ENCODE measurements at places on chromosomes 2 and 18.

DNA sequence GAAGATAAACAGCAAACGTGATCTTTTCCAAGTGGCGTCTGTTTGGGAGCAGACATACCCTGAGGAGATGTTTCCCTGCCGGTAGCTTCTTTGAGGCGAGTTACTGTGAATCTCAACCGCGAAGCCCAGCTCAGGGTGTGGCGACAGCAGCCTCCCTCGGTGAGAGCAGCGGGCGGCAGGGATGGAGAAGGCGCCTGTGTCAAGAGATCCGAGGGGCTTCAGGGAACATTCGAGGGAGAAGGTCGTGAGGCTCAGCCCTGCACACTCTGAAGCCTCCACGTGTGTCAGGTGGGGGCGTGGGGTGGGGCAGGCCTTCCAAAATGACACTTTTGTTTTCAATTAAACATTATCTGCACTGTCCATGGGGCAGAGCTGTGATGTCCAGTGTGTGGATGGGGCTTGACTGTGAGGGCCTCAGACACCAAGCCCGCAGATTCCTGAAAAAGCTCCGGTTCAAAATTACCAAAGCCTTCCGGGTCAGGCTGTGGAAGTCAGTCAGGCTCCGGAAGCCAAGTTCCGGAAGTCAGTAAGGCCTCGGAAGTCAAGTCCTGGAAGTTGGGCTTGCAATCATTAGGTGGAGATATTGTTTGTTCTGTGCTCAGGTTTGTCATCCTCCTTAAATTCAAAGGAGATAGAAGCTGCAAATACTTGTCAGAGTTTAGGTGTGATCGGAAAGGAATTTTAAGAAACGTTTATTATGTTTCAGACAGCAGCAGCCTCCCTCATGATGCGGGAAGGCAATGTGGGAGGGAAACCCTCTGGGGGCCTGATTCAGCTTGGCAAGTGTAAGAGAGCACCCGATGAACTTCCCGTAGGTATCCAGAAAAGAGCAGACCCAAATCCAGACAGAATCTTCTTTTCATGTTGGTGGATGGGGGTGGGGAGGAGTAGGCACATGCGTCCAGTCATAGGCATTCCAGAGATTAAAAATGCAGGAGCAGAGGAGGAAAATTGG lies 20.7 kb downstream of the SMIM21 start:
- no peak for DNase-seq

DNA sequence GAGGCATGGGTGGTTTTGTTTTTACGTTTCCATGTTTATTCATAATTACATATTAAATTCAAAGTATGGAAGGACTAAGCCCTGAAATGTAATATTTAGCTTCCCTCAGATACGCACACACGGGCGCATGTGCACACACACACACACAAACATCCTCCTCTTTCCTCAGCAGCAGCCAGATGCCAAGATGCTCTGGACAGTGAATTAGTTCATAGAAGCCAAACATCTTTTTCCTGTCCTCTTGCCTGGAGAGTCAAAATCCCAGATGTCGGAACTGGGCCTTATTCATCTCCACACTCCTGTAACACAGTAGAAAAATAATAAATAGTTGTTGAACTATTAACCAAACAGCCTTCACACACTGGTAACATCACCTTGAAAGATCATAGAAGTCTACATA lies 273.1 kb downstream of the SP3 start:
- DNase-seq: no peak

GRCh38 chr2:36626071-36626470 lies 28.1 kb upstream of the FEZ2 start:
- no peak for DNase-seq

DNA sequence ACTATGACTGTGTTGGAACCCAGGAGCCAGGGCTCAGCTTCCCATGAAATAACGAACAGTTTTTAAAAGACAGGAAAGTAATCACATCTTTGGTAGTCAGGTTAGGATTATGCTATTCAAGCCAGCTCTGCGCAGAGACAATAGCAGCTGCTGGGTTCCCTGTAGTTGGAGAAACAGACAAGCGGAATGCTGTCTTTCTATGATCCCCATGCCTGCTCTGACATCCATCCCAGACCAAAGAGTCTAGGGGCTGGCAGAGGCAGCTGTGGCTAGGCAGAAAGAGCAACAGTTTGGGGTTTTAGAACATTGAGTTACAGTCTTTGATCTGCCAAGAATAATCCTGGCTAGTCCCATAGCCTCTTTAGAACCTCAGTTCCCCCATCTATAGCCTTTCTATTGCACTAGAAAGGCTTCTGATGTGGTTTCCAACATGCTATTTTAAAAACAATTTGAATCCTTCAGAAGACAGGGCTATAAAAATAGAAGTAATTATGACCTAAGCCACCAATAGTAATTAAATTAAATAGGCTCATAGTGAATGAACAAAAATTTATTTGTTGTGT lies 146.8 kb downstream of the MTX2 start:
- DNase-seq: no peak

DNA sequence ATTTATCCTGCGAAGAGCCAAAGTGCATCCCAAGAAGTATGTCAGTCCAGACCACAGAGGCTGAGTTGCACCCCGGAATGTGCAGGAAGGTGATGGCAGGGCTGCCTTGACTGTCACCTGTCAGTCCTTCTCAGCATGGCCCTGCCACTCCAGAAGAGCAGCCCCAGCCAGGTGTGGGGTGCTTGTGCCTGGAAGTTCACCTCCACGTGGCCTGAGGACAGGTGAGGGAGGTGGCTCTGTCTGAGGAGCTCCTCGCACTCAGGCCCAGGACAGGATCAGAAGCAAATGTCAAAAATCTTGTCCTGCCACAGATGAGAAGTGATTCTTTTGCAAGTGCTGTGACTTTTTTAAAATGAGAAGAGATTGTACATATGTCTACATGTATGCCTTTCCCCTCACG lies 31.4 kb upstream of the B3GNT7 start:
- DNase-seq: no peak

DNA sequence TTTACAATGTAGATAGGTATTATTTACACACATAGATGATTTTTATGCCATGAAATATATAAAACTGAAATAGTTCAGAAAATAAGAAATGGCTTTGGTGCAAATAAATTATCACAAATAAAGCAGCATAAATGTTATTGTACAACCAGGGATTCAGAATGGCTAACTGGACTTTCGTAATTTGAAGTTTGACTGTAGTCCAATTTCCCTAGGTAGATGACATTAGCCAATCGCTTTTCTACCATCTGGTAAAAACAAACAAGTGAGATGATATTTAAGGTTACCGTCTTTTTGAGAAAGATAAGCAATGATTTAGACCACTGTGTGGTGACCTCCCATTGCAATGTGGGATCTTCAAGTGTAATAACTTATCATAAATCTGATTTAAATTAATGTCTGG lies 400.7 kb downstream of the LRRTM4 start:
- no peak for DNase-seq

DNA sequence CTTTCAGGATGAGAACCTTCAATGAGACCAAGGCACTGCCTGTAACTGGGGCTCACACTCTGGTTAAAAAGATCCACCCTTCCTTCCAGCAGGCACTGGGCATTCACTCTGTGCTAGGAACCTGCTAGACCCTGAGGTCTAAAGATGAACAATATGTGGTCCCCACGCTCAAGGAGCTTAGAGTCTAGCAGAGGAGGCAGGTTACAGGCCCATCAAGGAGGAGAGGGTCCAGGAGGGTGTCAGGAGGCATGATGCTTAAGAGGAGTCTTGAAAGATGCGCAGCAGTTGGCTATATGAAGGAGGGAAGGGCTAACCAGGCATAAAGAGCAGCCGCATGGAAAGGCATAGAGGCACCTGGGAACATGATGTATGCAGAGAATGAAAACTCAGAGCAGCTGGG lies 4.5 kb downstream of the ANKRD53 start:
- no peak for DNase-seq

DNA sequence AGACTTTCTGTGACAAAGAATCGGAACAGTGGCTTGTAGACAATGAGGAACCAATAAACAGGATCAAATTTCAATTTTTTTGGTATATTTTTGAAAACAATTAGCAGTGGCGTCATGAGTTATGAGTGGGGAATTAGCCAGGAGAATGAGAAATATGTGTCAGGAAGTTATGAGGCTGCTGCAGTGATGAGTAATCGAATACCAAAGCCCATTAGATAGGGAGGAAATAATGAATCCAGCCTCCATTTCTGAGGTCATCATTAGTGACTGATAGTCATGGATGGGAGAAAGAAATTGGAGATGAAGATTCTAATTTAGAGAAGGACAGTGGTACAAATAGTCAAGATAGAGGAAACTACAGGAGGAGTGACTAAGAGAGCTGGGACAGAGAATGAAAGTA lies 673.1 kb upstream of the VRK2 start:
- no peak for DNase-seq

DNA sequence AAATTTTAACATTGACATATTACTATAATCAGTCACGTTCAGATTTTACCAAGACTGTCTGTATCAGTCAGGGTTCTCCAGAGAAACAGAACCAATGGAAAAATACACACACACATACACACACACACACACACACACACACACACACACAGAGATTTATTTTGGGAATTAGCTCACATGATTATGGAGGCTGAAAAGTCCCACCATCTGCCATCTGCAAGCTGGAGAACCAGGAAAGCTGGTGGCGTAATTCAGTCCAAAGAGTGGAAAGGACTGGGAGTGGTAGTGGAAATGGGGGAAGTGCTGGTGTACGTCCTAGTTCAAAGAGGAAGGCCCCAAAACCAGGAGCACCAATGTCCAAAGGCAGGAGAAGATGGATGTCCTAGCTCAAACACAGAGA lies 166.4 kb downstream of the AKAIN1 start:
- DNase-seq: no peak

DNA sequence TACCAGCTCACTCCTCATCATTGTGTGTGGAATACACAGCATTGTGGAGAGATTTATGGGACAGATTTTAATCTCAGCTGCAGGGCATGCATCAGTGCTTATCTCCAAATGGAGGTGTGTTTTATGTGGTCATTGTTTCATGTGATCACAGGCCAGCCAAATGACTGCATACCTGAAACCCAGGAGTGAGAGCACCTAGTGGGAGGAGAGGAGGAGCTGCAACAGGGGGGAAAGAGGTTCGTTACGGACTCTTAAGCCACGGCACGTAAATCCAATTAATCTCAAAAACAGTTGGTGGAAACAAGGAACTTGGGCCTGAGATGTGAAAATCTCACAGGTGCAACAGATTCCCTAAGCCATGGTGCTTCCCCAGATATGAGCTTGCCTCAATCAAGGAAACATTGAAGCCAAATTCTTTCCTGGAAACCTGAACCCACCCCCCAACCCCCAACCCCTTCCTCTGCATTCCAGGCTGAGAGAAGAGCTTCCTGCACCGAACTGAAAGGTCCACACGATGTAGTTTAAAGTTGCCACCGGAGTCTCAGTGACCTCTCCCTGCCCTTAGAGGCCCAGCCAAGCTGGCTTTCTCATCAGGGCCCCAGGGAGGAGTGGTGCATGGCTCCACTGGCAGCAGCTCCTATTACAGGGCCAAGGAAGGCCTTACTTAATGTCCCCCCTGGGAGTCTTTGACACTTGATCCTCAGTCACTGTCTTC lies 167.4 kb downstream of the C1D start:
- no peak for DNase-seq

DNA sequence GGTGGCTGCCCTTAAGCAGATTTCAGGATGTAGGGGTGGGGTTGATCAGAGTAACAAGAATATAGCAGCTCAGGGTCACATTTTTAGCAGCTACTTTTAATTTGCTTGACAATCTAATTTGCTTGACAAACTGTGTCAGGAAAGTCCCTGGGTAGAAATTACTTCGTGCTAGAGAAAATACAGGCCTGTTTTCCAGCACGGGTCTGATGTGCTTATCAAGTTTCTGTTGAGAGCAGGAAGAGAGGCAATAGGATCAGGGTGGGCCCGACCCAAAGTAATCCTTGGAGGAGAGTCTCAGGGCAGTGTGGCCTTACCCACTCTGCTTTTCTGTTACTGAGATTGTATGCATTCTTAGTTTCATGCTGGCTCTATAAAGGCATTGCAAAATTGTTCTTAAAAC lies 221.5 kb downstream of the TSN start:
- DNase-seq: no peak

GRCh38 chr2:196112418-196113034 lies 43.9 kb upstream of the DNAH7 start:
- DNase-seq: no peak

DNA sequence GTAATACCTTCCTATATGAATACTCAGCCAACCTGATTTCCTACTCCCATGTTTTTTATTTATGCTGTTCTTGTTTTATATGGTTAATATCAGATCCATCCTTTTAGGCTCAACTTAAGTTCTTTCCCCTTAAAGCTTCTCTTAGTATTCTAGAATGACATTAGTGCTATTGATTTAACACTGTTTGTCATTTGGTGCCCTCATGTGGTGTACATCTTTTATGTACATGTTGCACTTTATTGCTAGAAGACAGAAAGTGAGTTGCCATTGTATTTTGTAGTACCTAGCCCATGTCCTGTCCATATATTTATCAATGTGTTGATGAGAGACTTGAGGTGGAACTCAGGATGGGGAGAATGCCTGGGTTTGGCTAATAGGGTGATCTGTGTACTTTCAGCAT lies 2.5 kb downstream of the HTRA2 start:
- no peak for DNase-seq

DNA sequence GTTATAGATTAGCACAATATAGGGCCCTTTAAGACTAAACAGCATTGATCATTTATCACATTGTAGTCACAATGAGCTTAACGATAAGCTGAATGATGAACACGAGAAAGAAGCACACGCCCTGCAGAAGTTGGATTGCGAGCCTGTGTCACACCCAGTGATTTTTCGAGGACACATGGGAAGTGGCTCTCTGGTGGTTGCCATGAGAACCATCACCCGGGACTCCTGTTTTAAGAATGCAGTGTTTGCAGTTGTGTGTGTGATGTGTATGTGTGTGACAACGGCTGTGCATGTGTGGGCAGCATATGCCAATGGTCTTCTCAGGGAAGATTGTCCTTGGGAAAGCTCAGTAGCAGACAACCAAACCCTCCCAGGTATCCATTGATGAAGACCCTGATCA lies 69.2 kb downstream of the PDCL3 start:
- no peak for DNase-seq

- DNase-seq: no peak
These were observed 114.9 kb upstream of the NT5C1B start for GRCh38 chr2:18704276-18704675.

DNA sequence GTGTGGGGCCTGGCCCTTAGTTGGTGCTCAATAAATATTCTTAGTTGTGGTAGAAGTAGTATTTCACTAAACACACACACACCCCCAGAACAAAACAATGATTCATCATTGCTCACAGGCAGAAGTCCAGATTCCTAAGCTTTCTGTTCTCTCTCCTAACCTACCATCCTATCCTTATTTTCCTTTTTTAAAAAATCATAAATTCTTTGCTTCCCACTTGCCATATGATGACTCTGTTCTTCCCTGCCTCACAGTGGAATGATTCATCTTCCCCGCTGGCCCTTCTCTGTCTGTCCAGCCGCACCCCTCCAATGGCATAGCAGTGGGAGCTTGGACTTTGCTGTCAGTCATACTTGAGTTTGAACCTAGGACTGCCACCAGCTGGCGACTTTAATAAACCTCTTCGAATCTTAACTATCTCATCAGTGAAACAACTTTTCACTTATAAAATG lies 5.2 kb downstream of the EML6 start:
- DNase-seq: no peak

GRCh38 chr18:68288408-68288807 lies 426.5 kb downstream of the TMX3 start:
- no peak for DNase-seq
